NCI-H226 (cell line): ENCODE measurements at places on chromosomes 2 and 18.

- no peak for DNase-seq
Observed at GRCh38 chr2:64941801-64942200, 47.4 kb upstream of the SLC1A4 start.

GRCh38 chr2:71449343-71449742 is 4.0 kb upstream of the DYSF start:
- DNase-seq: no peak

DNA sequence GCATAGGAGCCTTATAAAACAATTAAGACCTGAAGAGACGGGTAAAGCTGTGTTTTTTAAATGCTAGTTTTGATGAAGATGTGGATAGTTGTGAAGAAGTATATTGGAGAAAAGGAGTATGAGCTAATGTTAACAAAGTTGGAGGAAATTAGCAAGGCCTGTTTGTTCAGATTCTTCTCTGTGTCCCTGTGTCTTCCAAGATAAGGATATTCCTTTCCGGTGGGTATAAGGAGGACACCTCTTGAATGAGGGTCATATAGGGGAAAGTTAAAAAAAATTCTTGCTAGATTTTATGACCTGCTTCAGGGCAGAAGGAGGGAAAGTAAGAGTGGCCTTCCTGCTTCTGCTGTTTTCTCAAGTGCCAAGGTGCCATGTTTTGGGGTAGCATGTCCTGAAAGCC is 59.0 kb downstream of the CCDC68 start:
- no peak for DNase-seq

GRCh38 chr18:23824669-23825068 is 135.4 kb downstream of the LAMA3 start:
- peak; percentile 51 for DNase-seq

- DNase-seq: no peak
Observed at GRCh38 chr2:32838418-32838817, 108.3 kb upstream of the LTBP1 start.

DNA sequence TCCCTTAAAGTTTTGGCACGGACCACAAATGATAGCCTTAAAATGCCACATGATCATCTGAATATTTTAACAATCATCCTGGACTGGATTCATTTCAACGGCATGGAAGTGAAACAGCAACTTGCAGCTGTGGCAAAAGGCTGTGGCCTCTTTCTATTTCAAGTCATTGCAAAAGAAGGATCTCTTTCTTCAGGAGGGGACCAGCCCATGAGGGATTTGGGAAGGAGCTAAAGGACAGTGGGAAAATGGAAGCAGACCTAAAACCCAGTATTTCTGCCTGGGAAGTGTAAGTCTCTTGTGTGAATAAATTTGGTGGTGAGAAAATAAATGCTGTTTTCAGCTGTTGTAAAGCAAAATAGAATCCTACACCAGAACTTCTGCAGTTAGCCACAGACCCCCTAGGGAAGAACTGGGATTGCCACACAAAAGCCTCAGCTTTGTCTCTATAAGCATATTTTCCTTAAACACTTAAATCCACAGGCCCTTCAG is 107.3 kb upstream of the ZFP36L2 start:
- no peak for DNase-seq

- DNase-seq: no peak
Observed at GRCh38 chr18:564708-565561, 15.2 kb upstream of the CETN1 start.

DNA sequence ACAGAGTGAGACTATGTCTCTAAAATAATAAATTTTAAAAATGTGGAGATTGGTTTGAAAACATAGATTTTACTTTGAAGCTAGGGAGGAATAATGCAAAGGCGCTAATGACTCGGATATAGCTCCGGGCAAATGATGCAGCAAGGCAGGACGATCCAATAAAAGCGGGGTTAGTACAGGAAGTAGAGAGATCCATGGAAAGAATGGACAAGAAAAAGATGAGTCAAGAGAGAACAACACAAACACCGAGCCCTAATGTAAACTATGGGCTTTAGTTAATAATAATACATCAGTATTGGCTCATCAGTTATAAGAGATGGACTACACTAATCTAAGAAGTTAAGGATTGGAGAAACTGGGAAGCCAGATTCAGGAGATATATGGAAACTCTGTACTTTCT is 74.5 kb downstream of the QPCT start:
- no peak for DNase-seq

DNA sequence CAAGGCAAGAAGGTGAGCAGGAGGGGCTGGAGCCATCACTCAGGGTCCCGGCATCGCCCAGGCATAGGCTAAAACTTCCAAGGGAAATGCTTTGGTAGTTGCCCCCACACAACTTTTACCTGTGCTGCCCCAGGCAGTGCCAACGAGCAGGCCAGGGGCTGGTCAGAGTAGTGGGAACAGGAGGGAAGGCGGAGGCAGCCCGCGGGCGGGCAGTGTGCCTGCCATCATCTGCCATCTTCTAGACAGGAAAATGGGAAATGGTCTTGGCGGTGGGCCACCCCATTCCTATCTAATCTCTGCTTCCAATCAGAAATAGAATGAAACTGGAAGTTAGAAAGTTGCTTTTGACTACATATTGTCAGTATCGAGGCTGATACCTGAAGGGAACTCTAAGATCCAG is 26.0 kb upstream of the LYPD6B start:
- DNase-seq: no peak

DNA sequence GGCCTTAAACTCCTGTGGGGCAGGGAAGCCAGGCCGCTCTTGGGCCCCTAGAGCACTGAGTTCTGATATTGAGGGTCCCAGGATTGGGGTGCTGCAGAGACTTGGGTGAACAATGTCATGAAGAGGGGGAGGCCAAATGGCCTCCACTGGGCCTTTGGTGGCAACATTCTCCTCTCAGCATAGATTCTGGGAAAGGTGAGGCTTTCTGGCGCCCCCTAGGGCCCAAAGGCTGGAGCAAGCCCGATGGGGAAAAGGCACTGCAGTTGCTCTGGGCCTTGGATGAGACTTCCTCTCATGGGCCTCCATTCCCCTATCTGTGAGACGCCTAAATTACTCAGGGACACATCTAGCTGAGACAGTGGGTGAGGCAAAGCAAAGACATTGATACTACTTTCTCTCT is 84.8 kb downstream of the ACAA2 start:
- peak; percentile 12 for DNase-seq

- no peak for DNase-seq
Observed at GRCh38 chr2:219000569-219000960, 7.3 kb upstream of the CRYBA2 start.

- peak; percentile 24 for DNase-seq
Observed at GRCh38 chr2:172672114-172672513, 63.5 kb upstream of the RAPGEF4 start.

DNA sequence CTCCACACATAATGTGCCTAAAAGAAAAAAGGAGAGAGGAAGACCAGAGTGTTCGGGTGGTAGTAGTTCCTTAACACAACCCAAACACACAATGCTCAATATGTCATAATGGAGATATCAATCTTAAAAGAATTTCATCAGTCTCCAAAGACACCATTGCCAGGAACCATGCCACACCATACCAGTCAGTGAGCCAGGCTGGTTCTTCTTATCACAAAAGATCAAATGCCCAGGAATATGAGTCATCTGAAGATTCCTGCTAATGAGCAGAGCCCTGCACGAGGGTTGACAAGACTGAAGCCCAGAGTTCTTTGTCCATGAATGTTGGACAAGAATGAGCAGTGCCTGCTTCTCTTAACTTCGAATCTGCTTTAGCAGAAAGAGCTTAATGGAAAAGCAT is 262.3 kb downstream of the ZNF516 start:
- no peak for DNase-seq

DNA sequence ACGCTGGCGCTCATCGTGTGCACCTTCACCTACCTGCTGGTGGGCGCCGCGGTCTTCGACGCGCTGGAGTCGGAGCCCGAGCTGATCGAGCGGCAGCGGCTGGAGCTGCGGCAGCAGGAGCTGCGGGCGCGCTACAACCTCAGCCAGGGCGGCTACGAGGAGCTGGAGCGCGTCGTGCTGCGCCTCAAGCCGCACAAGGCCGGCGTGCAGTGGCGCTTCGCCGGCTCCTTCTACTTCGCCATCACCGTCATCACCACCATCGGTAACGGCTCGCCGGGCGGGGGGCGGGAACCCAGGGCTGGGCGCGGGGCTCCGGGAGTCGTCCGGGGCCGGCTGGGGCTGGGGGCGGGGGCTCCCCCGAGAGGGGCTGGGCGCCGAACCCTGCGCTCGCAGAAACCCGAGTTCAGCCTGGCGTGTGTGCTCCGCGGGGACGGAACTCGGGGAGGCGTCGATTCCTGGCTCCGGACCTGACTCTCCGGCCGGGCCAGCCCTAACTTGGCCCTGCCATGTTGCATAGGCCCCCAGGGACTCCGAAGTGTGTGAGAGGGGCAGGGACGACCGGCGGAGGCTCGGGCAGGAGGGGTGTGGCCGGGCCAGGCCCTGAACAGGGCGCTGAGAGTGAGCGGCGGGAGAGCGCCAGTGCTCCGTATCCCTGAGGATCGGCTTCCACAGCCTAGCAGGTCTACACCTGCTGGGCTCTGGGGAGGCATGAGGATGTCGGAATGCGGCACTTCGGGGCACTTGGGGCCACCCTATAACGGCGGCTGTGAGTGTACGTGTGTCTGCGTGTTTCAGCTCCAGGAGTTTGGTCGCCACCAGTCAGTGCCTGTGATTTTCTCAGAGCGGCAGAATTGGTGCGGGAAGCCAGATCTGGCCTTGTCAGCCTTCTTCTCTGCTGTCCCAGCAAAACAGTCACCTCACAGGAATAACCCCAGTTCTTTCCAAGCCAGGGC is 651 bp downstream of the KCNK3 start:
- no peak for DNase-seq

GRCh38 chr2:119423108-119423444 is 8.6 kb upstream of the TMEM37 start:
- no peak for DNase-seq

GRCh38 chr2:172921532-172922236 is 154.0 kb upstream of the MAP3K20 start:
- DNase-seq: peak; percentile 44

DNA sequence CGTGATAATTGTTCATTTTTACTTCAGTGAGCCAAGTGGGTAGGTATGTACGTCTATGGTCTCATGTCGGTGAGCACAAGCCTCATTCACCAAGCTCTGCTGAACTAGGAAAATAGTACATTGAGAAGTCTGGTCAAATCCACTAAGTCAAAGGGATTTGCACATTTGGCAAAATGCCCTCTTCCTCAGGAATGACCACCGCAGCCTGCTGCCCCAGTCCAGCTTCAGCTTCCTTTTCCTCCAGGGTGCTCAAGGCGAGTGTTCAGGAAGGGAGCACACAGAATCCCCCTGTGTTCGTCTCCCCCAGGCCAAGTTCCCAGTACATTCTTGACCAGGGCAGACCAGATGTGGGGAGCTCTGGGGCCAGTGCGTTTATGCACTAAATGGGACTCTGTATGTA is 23.0 kb downstream of the TCF7L1 start:
- DNase-seq: no peak

DNA sequence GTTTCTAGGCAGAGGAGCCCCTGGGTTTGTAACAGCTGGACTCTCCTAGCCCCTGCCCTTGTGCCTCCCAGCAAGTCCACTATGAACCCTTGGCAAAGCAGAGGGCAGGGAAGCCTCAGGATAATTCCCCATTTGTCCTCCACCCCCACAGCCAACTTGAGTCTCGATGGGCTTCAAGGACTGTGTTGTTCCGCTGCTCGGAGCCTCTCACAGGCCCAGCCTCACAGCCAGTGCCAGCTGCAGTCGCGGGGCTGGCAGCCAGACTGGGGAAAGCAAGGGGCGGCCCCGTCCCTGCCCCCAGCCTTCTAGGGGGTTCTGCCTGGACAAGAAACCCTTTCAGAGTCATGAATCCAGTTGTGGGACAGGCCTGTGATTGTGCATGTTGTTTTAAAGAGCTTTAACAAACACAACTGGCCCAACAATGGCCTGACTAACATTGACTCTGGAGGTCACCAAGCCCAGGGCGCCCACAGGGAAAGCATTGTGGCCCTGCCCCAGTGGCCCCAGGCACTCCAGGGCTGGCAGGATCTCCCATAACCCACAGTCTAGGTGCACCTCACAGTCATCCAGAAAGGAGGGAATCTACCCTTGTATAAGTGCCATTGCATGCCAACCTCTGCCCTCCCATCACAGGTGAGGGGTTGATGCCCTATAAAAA is 71.8 kb upstream of the DAPL1 start:
- no peak for DNase-seq

GRCh38 chr2:44450082-44450481 is 88.3 kb downstream of the CAMKMT start:
- DNase-seq: no peak

- no peak for DNase-seq
Observed at GRCh38 chr2:239278361-239278760, 122.5 kb downstream of the HDAC4 start.

DNA sequence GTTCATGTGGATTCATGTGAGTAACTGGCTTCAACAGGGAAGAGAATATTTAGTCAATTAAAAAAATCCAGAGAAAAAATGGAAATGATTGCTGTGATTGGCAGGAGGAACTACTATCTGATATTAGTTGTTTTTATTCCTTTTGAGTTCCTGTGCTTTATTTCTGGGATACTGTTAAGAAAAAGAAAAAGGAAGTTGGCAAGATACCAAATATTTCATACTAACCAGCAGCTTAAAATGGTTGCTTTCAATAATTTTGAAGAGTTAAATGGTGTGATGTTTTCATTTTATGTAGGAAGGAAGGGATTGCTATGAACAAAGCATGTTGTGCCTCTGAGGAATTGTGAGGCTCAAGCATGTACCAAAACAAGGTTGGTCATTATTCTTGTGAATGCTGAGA is 8.1 kb upstream of the MTX2 start:
- no peak for DNase-seq

DNA sequence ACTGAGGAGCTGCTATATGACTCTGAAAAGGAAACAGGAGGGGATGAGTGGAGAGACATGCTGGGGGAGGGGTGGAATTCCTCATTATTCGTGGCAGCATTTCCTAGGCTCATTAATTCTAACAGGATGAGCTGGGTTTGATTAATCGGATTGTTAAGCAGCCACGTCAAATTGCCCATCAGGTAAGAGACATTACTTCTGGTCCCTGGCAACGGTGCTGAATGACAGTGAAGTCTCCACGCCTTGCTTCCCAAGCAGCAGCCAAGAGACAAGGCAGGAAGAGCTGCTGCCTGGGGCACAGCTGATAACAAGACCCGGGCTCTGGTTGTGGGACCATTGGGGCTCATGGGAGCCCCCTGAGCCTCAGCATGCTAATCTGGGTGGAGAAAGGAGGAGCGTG is 86.6 kb downstream of the MARCHF4 start:
- DNase-seq: no peak
